ENCODE measurements at places on chromosomes 5 and 9. TPM values are rescaled to one million over a fixed set of nuclear protein-coding genes. Genes with fewer than 3 reads are reported as not detected.
A peak's percentile ranks its signal among the peaks of the same experiment; 100 is the strongest.

DNA sequence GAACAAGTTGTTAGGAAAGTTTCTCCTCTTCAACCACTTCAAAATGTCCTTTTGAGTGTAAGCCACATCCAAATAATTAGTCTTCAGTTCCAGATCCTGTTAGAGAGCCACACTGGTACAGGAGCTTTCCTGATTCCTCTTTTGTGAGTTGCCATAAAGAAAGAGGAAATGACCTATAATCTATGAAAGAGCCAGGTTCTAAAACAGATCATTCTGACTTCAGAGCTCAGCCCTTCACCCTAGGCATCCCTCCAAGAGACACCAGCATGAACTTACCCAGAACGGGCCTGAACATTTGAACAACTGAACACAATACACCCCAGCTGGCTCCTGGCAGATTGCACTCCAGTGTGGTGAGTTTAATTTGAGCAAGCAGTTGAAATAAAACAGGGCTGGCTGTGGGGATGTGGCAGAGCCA, 25.7 kb downstream of the SLC1A1 start:
- DNase-seq: no peak

- DNase-seq: no peak
These were observed 76.4 kb downstream of the EHMT1 start for GRCh38 chr9:137694962-137695875.

DNA sequence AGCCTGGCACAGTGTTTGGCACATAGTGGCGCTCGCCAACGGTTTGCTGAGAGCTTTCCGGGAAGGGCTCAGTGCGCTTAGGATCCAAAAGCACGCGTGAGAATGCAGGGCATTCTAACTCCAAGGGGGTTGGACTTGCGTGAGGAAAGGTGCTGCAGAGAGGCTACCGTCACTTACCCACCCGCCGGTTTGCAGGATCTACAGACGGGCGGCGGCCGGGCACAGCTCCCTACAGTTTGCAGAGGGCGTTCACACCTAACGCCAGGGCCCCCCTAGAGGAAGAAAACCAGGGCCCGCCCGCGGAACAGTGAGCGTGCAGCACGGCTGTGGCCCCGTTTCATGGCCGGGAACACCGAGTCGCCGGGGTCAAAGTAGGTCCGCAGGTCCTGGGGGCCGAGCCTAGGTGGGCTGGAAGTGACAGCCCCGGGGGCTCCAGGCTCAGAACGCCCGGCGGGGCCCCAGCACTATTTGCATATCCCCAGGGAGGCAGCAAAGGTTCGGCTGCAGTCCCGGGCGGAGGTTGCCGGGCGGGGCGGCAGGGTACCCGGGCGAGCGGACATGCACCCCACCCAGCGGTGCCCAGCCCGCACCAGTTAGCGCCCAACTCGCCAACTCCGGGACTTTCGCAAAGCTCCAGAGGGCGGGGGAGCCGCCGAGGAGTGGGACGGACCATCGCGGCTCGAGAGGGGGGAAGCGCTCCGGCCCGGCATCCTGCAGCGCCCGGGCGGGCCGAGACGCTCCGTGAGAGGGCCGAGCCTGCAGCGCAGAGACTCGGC, 526 bp upstream of the GALNT10 start:
- DNase-seq: peak; percentile 86

DNA sequence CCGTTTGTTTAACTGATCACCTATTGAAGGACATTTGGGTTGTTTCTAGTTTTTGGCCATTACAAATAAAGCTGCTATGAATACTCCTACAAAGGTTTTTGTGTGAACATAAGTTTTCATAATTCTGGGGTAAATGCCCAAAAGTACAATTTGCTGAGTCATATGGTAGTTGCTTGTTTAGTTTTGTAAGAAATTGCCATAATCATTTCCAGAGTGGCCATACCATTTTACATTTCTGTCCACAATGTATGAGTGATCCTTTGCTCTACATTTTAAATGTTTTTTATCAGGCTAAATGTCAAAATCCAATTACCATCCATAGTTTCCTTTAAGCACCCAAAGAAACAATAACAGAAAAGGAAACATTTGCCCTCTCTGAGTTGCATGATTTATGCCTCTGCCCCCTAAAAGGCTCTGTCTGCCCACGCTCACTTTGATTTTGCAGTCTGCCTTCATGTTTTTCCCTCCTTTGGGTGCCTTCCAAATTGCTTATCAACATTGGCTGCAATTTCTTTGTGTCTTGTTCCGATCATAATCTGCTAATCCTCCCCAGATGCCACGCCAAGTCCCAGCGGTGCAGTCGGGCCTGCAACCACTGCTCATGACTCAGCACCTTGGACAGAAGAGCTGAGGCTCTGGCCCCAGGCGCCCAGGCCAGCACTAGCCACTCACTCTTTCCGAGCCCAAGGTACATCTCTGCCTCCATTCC, 339.2 kb downstream of the PIK3R1 start:
- no peak for DNase-seq

DNA sequence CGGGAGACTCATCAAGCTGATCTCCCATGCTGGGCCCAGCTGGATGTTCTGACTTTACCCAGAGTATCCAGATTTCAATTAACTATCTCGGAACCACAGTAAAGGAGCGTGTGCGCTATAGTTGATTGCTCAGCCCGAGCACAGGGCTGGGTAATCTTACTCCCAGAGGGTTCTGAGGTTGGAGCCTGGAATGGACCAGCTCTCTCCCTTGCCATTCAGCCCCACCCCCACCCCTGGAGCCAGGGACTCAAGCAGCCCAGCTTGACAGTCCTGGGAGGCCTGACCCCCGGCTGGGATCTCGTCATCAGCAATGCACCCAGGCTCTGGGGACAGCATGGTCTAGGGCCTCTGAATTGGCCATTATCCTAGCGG, 23.7 kb upstream of the PTGES start:
- no peak for DNase-seq

- DNase-seq: no peak
These were observed 526.5 kb upstream of the NUDT12 start for GRCh38 chr5:104088876-104089778.

GRCh38 chr5:111069839-111070238, 1.7 kb upstream of the TSLP start:
- DNase-seq: no peak

GRCh38 chr5:128674837-128675446, 136.9 kb upstream of the FBN2 start:
- DNase-seq: no peak

GRCh38 chr5:124232515-124232914, 513.9 kb downstream of the ZNF608 start:
- no peak for DNase-seq

- no peak for DNase-seq
These were observed 202.4 kb downstream of the C9orf50 start for GRCh38 chr9:129418451-129418850.

DNA sequence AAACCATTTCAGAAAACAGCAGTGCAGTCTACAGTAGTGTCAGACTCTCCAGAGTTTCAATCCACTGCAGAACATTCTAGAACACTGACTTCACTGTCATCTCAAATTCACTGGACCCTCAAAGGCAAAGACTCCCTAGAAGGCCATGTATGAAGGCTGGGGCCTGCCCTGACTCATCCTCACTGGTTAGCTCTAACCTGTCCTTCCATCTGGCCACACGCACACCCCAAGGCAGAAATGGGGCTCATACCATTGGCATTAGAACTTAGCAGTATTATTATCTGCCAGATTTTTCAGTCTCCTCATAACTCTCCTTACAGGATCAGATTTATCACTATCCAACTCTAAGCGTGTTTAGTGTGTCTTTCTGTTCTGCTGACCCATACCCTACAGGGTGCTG, 20.4 kb downstream of the S1PR3 start:
- DNase-seq: no peak

DNA sequence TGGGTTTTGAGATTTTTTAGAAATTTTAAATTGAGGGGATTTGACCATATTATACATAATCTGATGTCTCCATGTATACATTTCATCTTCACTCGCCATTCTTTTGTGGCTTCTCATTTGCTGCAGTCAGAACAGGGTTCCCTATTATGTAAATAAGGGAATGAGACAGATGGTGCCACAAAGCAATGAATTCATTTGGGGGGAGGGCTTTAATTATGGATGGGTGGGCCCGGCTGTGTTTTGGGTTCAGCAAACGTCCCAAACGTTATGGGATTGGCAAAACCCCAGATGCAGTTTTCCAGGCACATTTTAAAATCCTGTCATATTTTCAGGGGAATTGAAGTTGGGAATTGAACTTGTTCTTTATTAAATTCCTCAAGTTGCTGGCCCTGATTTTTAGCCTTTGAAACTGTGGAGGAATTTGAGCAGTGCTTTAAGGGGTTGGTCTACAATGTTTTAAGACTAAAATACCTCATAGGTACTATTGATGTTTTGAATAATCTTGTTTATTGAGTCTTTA, 558.5 kb upstream of the ZNF462 start:
- no peak for DNase-seq

CSF2 gene
- 0.86 TPM for polyA plus RNA-seq

ANKRD20A1 gene
- not detected for polyA plus RNA-seq

ITK gene
- polyA plus RNA-seq: 71.9 TPM

Data from immature natural killer cell (primary cell).